ENCODE measurements at places on chromosomes 12 and 14. TPM values are rescaled to one million over a fixed set of nuclear protein-coding genes. Genes with fewer than 3 reads are reported as not detected.

TPH2 gene
- total RNA-seq: not detected

NUP37 gene
- 52.8 TPM for total RNA-seq

DNA sequence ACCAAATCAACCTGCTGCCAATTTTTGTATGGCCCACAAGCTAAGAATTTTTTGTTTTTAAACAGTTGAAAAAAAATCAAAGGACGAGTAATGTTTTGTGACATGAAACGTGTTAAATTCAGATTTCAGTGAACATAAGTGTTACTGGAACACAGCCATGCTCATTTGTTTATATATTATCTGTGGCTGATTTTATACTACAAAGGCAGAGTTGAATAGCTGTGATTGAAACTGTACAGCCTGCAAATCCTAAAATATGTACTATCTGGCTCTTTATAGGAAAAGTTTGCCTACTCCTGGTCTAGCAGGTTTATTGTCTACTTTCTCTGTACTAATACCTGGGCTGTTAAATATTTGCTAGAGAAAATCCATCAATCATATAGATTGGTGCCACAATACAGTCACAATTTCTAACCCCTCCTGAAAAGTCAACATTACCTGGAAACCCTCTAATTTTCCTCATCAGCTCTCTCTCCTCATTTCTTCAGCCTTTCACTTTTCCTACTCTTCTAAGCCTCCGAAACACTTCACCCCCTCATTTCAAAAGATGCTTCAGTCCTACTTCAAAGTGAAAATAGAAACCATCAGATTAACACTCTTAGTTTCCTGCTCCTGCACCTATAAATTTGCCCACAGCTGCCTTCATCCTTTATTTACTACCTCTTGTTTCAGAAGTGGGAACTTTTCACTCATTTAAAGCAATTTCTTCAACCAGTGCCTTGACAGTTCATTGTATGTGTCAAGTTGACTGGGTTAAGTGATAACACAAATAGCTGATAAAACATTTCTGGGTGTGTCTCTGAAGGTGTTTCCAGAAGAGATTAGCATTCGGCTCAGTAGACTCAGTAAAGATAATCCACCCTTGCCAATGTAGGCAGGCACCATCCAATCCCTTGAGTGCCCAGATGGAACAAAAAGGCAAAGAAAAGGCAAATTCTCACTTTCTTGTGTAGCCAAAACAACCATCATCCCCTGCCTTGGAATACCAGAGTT, 18.0 kb upstream of the C2CD5 start:
- DNase-seq: no peak

DNA sequence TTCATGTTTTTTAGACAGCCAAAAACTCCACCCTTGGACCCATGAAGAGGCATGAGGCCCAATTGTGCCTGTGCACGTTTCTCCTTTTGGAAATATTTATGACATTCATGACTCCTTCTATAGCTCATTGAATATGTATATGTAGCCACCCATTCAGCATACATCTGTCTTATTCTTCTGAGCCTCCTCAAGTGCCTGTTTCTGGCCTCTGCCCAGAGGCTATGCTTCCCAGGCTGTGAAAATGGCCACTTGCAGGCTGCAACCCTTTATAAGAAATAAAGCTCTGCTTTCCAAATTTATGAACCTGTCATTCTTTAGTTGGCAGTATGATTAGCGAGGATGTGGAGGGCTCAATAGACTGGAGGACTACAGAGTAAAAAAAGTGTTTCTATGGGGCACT, 35.3 kb downstream of the TSPAN19 start:
- DNase-seq: no peak

DNA sequence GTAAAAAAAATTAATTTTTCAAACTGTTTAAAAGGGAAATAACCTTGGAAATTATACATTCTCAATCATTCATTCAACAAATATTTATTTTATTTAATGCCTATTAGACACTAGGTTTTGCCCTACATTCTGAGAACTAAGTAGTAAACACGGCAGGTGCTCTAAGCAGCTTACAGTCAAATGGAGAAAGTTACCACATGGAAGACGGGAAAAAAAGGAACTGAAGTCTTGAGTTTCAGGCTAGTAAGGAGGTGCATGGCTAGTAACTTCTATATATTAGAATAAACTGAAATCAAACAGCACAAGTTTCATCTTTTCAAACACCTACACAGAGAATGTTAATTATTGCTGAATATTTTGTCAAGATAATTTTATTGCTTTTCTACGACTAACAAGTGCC, 52.9 kb downstream of the C12orf42 start:
- no peak for DNase-seq

DNA sequence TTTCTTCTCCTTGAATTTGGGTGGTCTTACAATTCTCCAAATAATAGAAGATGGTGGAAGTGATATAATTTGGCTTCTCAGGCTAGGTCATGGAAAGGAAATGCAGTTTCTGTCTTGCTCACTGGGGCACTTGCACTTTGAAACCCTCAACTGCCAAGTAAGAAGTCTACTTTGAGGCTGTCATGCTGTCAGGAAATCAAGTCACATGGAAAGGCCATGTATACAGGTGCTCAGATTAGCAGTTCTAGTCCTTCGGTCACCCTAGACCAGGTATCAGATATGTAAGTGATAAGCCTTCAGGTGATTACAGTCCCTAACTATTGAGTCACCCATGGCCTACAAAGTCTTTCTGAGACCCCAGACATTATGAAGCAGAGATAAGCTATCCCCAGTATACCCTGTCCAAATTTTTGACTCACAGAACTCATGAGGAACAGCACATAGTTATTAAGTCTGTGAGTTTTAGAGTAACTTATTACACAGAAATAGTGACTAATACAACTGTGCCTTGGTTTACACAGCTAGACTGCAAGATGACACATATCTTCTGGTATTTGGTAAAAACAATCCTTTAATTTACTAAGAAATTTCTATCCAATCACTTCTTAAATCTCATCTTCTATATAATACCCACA, 26.3 kb upstream of the BBS10 start:
- no peak for DNase-seq

GRCh38 chr12:123057513-123058265, 77.2 kb downstream of the ARL6IP4 start:
- DNase-seq: no peak

DNA sequence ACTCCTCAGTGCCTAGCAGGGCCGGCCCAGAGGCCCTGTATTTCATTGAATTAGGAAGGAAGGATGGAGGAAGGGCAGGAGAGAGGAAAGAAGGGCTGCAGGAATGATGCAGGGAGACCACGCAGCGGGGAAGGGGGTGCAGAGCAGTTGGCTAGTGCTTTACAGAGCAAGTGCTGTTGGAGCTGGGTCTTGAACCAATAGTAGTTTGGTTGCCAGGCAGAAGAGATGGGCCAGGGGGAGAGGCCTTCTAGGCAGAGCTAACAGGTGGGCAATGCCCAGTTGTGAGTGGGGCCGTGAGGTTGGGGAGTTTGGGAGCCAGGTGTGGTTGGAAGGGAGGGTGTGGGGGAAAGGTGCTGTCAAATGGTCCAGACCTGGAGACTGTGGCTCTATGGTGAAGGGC, 39.1 kb upstream of the SRSF5 start:
- DNase-seq: no peak

- DNase-seq: no peak
Measured at GRCh38 chr12:22105542-22105941, 59.5 kb downstream of the CMAS start.

Measured in thymus (tissue), 14 donors.